Cortex of kidney (tissue), 1 donor: ENCODE measurements at places on chromosomes 7 and 10.

GRCh38 chr10:132654708-132655661 lies 117.4 kb downstream of the INPP5A start:
- no peak for DNase-seq

- DNase-seq = no peak
These were observed 82.1 kb downstream of the ZRANB1 start for GRCh38 chr10:125023862-125024496.

- no peak for DNase-seq
These were observed 244.3 kb upstream of the PHYHIPL start for GRCh38 chr10:58932126-58932525.

DNA sequence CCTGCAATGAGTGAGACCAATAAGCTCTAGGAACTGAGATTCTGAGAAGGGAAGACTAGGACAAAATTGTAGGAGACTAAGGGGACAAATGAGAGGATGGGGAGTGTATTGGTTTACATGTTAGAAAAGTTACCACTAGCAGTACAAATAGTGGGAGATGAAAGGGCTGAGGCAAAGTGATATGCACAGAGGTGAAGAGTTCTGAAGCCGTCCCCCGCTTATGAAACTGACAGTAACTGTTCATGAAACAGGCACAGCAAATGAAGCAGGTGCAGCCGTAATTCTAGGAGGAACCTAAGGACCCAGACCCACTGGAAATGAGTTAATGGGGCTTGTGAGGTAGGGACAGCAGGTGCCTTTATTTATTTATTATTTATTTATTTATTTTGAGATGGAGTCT lies 211.3 kb downstream of the PRKG1 start:
- DNase-seq = no peak

GRCh38 chr7:17863095-17863808 lies 77.0 kb downstream of the SNX13 start:
- DNase-seq = no peak

DNA sequence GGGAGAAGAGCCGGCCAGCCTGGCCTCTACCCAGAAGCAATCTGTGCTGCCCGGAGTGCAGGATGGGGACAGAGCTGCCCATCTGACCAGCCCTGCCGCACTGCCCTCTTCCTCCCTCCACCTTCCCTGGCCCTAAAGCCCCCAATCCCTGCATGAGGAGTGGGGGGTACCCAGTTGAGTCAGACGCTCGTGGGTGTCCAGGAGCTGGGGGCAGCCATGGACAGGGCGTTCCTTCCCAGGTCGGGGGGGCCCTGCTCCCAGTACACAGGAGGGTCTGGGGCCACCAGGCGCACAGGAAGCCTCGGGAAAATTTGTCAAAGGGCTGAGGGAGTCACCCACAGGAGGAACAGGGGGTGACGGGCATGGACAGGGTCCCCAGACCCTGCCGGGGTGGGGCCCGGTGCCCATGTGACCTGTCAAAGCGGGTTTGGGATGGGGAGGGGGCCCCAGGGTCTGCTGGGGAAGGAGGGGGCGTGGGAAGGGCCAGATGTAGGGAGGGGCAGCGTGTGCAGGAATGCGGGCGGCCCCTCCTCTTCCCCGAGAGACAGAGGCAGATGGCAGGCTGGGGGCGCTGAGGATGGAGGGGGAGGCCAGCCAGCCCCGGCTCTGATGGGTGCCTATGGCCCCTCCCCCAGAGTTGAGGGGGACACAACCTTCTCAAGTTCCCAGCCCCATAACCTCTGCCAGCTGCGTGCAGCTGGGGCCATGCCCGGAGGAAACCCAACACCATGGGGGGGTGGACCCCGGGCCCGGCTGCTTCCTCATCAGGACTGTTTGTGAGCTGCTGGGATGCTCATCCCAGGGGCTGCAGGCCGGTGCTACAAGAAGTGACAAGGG lies 21.5 kb upstream of the GRIFIN start:
- no peak for DNase-seq

DNA sequence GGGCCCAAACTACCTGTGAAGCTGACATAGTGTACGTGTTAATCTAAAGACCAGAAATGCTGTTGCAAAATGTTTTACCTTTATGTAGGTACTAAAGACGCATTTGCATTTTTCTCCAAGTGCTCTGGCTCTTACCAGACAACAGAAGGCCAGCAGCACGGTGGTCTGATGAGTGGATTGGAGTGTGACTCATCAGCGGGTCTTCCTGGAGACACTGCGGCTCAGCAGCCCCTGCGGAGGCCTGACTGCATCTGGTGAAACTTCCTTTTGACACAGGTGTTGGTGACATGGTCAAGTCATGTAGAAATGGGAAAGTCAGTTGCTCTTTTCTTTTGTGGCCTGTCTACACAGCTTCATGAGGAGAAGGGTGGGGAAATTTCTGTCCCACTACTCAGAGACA lies 723.6 kb downstream of the INHBA start:
- DNase-seq = no peak

GRCh38 chr10:32461203-32461602 lies 15.3 kb downstream of the CCDC7 start:
- DNase-seq = no peak

DNA sequence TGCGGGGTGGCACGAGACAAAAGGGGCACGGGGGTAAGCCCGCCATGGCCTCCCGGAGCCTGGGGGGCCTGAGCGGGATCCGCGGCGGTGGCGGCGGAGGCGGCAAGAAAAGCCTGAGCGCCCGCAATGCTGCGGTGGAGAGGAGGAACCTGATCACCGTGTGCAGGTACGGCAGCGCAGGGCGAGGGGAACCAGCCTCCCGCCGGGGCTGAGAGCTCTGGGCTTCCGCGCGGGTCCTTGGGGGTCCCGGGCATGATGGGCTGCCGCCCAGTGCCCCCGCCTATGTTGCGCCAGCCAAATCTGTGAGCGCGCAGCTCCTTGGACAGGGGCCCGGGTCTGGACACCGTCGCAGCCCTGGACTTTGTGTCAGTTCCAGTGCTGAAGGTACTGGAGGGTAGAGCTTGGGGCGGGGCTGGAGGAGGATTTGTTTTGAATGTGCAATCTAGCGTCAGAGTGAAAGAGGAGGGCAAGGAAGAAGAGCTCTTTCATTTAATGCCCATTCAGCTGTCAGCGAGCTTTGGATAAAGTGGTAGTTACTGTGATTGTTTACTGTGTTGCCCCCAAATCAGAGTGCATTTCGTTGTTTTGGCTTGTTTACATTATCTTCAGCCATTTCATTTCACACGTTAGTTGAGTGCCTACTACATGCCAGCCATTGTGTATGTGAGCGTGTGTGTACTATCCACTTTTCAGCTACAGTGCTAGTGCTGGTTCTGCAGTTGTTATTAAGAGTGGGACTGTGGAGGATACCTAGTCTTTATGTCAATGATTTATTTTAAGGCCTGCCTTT lies 777 bp downstream of the RUNDC3B start:
- DNase-seq = peak; percentile 11

GRCh38 chr7:50659329-50659965 lies 94.2 kb upstream of the DDC start:
- DNase-seq = no peak

- no peak for DNase-seq
These were observed 25.1 kb upstream of the GHRHR start for GRCh38 chr7:30938435-30939316.

- no peak for DNase-seq
These were observed 553.0 kb downstream of the KCNMA1 start for GRCh38 chr10:77084431-77085144.

DNA sequence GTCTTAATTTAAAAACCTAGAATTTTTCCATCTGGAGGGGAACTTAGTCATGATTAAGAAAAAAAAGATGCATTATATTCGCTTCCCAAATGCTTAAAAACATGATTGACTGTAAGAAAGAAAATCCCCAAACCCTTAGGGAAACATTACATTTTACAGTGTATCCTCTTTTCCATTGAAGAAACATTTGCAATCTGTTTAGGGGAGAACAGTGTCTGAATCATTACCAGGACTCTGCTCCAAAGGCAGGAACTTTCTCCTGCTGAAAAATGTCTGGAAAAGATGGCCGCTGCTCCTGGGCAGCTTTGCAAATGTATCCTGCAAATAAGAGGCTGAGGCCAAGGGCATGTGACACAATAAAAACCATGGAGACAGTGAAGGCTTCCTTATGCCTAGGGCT lies 173.7 kb downstream of the BUB3 start:
- no peak for DNase-seq

DNA sequence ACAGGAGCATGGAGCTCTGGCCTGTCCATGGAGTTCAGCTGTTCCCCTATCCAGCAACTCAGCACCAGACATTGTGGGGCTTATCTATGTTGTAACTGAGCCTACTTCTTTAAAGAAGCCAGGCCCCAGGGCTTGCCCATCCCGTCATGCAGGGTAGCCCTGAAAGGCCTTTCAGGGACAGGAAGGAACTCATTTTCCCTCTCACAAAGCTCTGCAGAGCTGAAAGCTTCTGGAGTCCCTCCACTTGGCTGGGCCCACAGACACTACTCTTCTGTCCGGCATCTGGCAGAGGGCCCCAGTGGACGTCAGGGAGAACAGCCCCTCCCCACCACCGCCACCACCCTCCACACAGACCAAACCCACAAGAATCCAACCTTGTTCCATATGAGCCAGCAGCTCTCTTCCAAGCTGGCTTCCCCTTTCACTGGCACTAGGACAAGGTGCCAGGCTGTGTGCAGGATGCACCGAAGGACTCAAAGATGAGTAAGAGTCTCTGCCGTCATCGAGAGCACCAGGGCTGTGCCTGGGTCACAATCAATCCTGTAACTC lies 33.1 kb downstream of the DENND2A start:
- DNase-seq = no peak

DNA sequence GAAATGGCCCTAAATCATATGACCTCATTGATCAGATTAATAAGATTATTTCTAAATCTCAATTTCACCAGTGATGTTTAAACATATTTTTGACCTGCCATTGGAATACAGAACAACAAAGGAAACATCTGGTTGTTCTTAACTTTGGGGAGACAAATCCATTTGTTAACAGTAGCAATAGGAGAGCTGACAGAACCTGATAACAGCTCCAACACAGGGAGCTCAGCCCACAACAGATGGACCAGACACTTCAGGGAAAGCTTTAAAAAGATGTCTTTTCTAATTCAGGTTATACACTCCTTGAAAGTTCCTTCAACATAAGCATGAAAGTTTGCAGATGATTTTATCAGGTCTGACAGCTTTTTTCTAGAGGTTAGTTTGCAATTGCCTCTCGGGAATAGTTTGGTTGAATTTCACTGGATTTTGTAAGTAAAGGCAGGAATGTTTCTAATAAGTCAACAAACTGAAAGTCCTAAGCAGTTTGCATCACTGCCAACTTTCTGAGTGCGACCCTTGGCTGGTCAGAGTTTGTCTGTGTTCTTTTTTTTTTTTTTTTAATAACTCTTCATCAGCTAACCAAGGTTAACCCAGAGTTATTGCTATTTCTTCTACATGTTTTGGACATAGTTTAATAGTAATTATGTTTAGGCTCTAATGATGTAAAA lies 6.5 kb upstream of the MET start:
- no peak for DNase-seq

DNA sequence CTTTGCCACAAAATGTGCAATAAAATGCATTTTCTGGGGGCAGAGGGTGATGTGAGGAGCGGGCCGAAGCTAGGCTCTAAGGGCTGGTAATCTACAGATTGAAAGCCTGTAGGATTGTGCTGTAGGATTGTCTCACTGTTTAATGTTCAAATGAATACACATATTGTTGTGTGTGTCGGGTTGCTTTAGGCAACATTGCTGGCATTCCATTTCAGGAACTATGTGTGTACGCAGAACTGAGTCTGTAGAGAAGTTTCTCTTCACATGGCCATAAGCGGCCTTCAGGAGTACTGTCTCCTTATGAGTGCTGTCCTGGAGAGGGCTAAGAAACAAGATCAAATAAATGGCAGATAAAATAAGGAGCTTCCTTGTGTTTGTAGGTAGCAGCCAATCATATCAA lies 540.2 kb downstream of the GATA3 start:
- DNase-seq = no peak

GRCh38 chr7:95636140-95636940 lies 40.0 kb upstream of the PDK4 start:
- DNase-seq = no peak

GRCh38 chr7:132228240-132228639 lies 348.0 kb downstream of the PLXNA4 start:
- no peak for DNase-seq

DNA sequence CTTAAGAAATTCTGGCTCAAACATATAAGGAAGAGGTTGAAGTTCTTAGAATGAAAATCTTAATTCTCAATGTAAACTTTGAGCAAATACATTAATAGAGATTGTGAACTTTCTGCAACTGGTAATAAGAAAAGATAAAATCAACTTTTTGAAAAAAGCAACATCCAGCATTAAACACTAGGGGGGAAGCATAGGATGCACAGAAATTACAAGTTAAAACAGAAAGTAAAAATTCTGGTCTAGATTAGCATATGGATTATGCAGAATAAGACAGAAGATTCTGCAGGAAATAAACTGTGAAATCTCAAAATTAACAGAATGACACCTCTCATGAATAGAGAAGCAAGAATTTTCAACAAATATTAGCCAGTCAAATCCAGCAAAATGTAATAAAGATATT lies 38.0 kb upstream of the CAV2 start:
- DNase-seq = no peak

DNA sequence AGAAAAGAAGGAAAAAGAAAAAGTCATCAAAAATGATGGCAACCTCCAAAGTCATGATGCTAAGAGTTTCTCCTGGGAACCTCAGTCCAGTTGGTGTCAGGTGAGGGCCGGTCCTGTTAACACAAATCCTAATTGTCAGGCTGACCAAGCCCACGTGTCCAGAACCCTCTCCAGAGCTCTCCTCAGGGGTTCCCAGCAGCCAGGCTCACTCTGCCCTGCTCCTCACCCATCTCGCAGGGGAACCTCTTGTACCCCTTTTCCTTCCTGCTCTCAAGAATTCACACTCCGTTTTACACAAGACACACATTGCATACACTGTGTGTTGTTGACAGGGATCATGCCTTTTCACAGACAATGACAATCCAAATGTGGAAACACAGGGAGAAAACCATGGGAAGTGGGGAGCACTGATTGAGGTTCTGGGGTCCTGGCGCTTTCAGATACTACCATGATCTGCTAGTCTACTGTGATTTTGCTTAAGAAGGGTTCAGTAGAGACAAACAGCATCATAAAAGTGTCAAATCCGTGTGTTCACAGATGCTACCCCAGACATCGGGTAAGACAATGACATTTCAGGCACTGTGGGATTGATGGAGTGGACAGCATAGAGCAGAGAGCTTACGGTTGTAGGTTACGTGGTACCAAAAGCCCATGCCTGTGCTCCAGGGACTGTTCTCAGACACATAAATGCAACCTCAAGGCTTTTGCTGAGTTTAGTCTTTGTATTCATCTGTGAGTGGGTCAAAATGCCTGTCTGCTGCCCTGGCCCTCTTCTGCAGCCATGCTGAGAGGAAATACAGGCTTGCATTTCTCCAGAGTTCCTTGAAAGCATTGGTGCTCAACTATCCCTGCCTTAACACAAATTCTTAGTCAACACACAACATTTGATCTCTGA lies 16.0 kb downstream of the IL2RA start:
- DNase-seq = no peak

- no peak for DNase-seq
These were observed 742 bp downstream of the LMBR1 start for GRCh38 chr7:156892081-156892800.
